Breast epithelium (tissue), 4 donors: ENCODE measurements at places on chromosomes 3 and 15. TPM values are rescaled to one million over a fixed set of nuclear protein-coding genes. Genes with fewer than 3 reads are reported as not detected.

DNA sequence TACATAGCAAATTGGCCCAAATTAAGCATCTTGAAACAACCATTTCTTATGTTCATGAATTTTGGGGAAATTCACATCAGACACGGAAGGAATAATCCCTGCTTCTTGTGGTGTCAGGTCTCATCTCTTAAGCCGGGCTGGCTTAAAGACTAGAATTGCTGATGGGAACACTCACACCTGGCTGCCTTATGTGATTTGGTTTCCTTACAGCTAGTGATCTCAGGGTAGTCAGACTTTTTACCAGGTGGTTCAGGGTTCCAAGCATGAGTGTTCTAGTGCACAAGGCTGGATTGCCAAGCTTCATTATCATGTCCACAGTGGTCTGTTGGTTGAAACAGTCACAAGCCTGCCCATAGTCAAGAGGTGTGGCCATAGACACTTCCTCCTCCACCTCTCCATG lies 20.3 kb upstream of the CCNL1 start:
- H3K36me3 ChIP-seq = no peaks in the 10 kb centered on the region
- H3K27me3 ChIP-seq = no peaks in the 10 kb centered on the region
- H3K27ac ChIP-seq = no peak overlapping the region
- no peak overlapping the region for H3K4me3 ChIP-seq

Gene GP5
- total RNA-seq = 0.16 TPM

GRCh38 chr3:149239357-149239936 lies 17.8 kb upstream of the CP start:
- DNase-seq = no peak
- H3K4me3 ChIP-seq = no peak overlapping the region
- H3K27ac ChIP-seq = no peak overlapping the region
- H3K4me1 ChIP-seq = no peaks in the 10 kb centered on the region

DNA sequence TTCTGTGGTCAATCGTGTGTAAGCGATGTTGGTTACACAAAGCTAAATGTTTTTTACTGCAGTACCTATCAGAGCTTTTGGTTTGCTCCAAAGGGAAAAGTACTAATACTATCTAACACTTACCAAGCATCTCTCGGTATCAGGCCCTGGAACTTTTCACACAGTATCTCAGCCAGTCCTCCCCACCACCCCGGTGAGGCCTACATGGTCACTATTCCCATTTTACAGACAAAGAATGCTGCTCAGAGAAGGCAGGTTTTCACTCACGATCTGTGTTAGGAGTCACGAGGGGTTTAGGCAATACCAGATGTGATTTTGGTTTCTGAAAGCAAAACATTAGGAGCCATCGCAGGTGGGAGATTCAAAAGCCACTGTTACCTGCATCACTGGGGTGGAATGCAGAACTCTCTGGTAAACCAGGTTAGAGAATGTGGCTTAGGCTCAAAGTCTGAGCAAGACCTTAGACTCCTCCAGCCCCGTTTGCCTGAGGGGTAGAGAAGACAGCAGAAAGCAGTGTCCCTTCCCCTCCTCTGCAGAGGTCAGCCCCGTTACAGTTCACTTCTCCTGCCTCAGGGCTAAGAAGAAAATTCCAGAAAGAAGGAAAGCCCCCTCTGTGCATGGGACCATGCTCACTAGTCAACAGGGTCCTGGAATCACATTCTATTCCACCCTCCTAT lies 57.2 kb downstream of the XXYLT1 start:
- H3K4me3 ChIP-seq = no peak overlapping the region
- no peak for DNase-seq
- H3K27ac ChIP-seq = no peak overlapping the region

- no peak overlapping the region for H3K4me3 ChIP-seq
- H3K36me3 ChIP-seq = no peaks in the 10 kb centered on the region
- H3K4me1 ChIP-seq = no peaks in the 10 kb centered on the region
- H3K27ac ChIP-seq = no peak overlapping the region
- H3K27me3 ChIP-seq = no peaks in the 10 kb centered on the region
Measured at GRCh38 chr3:21013566-21013965, 737.4 kb downstream of the ZNF385D start.

Gene FBLN2
- total RNA-seq = 43.5 TPM

DNA sequence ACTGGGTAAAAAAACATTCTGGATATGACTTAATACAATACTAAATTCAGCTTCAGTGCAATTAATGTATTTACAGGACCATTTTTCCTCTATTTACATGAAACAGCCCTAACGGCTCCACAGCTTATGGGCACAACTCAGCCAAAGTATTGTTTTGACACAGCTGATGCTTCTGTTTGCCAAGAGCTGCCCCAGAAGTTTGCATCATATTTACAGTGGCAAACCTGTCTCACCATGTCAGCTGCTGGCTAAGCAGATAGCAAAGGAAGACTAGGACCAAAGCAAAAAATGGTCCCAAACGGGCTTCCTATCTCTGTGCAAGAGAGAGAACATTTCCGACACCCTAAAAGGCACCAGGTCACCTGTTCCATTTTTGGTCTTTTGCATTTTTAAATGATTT lies 94.5 kb downstream of the ADAMTS9 start:
- H3K27me3 ChIP-seq = no peaks in the 10 kb centered on the region
- no peaks in the 10 kb centered on the region for H3K4me1 ChIP-seq
- H3K27ac ChIP-seq = no peak overlapping the region
- no peak overlapping the region for H3K4me3 ChIP-seq
- DNase-seq = no peak

- no peaks in the 10 kb centered on the region for H3K36me3 ChIP-seq
- no peak for DNase-seq
- H3K4me1 ChIP-seq = peaks cover 5% of the 10 kb centered on the region
- H3K27me3 ChIP-seq = no peaks in the 10 kb centered on the region
- no peak overlapping the region for H3K27ac ChIP-seq
Measured at GRCh38 chr15:70328679-70329115, 231.0 kb upstream of the TLE3 start.

DNA sequence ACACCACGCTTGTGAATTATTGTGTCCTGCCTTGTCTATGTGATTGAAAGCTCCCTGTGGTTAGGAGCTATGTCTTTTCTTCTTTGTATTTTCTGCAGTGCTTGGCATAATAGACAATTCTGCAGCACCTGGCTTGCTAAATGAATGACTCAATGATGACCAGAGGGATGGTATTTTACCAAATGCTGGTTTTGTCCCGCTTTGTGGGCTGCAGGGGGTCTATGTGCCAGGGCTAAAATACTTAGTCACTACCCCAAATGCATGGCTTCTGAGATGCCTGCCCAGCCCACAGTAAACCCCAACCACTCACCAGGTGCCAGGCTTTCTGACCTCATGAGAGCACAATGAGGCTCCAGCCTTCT lies 50.9 kb downstream of the BOC start:
- peak overlapping the region; percentile 93 for H3K27ac ChIP-seq
- DNase-seq = no peak
- no peaks in the 10 kb centered on the region for H3K4me1 ChIP-seq
- H3K27me3 ChIP-seq = no peaks in the 10 kb centered on the region
- no peaks in the 10 kb centered on the region for H3K36me3 ChIP-seq

GRCh38 chr3:52439426-52440248 lies 5.3 kb downstream of the SEMA3G start:
- H3K27ac ChIP-seq = no peak overlapping the region
- no peaks in the 10 kb centered on the region for H3K27me3 ChIP-seq
- H3K4me1 ChIP-seq = peaks cover 5% of the 10 kb centered on the region
- H3K36me3 ChIP-seq = no peaks in the 10 kb centered on the region

- H3K4me3 ChIP-seq = no peak overlapping the region
- H3K27me3 ChIP-seq = no peaks in the 10 kb centered on the region
- no peaks in the 10 kb centered on the region for H3K36me3 ChIP-seq
- peak overlapping the region; percentile 73 for H3K27ac ChIP-seq
Measured at GRCh38 chr3:149442851-149443544, 31.5 kb upstream of the TM4SF4 start.

Gene PLSCR2
- total RNA-seq = 0.73 TPM

DNA sequence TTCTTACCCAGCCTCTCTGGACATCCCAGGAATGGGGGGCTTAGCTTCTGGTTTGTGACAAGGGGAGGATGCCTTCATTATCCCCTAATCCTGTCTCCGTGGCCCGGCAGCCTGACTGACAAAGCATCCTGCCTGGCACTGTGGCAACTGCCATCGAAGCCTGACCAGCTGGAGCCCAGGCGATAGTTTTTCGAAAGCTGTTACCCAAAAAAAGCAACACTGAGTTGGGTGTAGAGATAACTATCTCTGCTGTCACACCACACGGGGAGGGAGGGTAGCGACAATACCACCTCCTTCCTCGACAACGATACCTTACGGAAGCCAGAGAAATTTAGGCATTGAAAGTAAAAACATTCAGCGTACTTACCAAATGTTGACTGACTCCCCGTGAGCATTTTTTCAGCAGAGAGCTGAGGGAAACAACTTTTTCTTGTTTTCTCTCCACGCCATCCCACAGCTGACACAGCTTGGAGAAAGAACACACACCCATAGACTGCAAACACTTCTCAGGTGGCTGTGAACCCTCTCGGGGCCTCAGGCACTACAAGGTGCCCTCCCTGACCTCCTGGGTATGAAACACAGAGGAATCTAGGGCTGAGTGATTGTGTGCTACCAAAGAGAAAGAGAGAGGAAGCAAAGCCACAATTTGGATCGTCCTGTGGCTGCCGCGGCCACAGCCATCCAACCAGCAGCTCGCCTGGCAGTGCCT lies 361.9 kb upstream of the ICE2 start:
- no peaks in the 10 kb centered on the region for H3K36me3 ChIP-seq
- no peak overlapping the region for H3K27ac ChIP-seq
- H3K27me3 ChIP-seq = no peaks in the 10 kb centered on the region
- no peak for DNase-seq

- no peak overlapping the region for H3K4me3 ChIP-seq
- no peaks in the 10 kb centered on the region for H3K4me1 ChIP-seq
- DNase-seq = no peak
- H3K36me3 ChIP-seq = no peaks in the 10 kb centered on the region
Measured at GRCh38 chr3:13041113-13041776, 32.0 kb downstream of the IQSEC1 start.

Gene GOLGA8T
- total RNA-seq = not detected

- H3K4me1 ChIP-seq = no peaks in the 10 kb centered on the region
- no peaks in the 10 kb centered on the region for H3K27me3 ChIP-seq
- H3K4me3 ChIP-seq = no peak overlapping the region
- H3K36me3 ChIP-seq = no peaks in the 10 kb centered on the region
- DNase-seq = no peak
Measured at GRCh38 chr15:99618941-99619411, 53.2 kb downstream of the MEF2A start.

DNA sequence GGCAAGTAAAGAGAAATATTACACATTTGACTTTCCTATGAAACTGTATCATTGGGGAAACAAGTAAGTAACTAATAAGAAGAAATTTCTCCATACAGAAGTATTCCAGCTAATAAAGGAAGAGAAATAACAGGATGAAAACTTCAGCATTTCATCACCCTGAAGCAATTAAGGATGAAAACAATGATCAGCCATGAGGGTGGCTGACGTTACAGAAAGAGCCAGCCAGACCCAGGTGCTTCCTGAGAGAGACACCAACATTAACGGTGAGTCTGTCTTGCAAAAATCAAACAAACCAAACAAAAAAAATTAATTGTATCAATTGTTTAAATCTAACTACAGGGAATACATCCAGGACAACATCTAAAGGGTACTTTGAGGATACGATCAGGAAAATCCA lies 190.0 kb downstream of the ARRDC4 start:
- H3K4me1 ChIP-seq = no peaks in the 10 kb centered on the region
- no peaks in the 10 kb centered on the region for H3K27me3 ChIP-seq
- H3K4me3 ChIP-seq = no peak overlapping the region
- no peaks in the 10 kb centered on the region for H3K36me3 ChIP-seq

- H3K36me3 ChIP-seq = no peaks in the 10 kb centered on the region
- no peaks in the 10 kb centered on the region for H3K27me3 ChIP-seq
- no peak overlapping the region for H3K27ac ChIP-seq
Measured at GRCh38 chr15:89130201-89130600, 41.9 kb downstream of the ABHD2 start.

GRCh38 chr3:121592856-121593702 lies at the start of gene FBXO40:
Gene FBXO40 (plus strand): TSS chr3:121593379. CDS start chr3:121620576, 27,197 bp downstream.
- H3K4me1 ChIP-seq = no peaks in the 10 kb centered on the region
- H3K27ac ChIP-seq = no peak within 1 kb of the TSS
- DNase-seq = no peak

DNA sequence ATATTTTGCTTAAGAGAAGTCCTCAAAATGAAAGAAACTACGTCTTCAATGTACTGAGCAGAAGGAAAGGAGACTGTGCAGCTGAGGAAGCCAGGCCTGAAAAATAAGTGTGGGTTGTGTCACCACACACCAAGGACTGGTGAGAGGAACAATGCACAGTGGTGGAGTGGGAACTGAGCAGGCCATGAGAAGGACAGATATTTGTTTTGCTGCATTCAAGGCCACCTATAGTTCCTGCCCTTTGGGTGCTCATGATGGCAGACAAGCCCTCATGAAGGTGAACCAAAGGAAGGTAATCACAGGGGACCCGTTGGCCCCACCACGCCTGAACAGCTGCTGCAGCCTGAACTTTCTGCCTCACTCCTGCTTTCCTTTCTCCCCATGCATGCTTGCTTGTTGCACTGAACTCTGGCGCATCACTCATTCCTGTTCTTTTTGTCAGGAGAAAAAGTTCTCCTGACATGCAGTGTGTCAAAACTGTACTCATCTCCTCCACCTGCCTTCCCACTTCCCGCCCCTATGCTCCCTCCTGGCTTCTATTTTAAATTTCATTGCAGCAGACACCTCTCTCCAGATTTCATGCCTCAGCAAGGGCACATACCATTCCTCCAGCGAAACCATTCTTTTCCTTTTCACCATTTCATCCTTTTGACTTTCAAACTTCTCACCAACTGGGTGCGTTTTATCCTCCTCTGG lies 2.2 kb upstream of the RNF7 start:
- H3K36me3 ChIP-seq = no peaks in the 10 kb centered on the region
- H3K27ac ChIP-seq = no peak overlapping the region
- no peaks in the 10 kb centered on the region for H3K27me3 ChIP-seq
- H3K4me3 ChIP-seq = no peak overlapping the region
- DNase-seq = no peak
- no peaks in the 10 kb centered on the region for H3K4me1 ChIP-seq

Gene THRB
- total RNA-seq = 29.8 TPM

DNA sequence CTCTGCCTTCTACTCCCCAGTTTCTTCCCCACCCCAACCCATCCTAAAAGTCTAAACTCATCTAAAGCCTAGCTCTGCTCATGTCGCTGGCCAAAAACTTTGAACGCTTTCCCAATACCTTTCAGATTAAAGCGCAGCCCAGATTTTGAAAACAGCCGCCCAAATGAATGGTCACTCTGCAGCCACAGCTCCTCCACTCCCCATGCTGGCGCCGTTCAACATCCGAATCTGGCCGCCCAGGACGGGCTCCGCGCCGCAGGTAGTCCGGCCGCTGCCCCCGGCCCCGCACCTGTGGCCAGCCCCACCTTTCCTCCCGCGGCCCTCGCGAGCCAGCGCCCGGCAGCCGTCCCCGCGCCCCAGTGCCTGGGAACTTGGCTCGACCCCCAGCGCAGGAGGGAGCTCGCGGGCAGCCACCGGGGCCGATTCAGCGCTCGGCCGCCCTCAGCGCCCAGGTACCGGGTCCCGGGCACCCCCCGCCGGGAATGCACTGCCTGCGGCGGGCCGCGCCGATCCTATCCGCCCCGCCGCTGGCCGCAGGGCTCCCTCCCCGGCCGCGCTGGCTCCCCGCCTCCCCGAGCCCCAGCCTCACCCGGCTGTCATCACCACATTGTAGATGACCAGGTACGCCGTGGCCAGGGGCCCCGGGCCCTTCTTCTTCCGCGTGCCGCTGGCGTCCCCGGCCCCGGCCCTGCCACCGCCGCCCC lies 417 bp downstream of the HACD2 start:
- H3K27me3 ChIP-seq = no peaks in the 10 kb centered on the region
- H3K36me3 ChIP-seq = no peaks in the 10 kb centered on the region
- H3K4me1 ChIP-seq = peaks cover 4% of the 10 kb centered on the region
- peak overlapping the region; percentile 93 for H3K27ac ChIP-seq

Gene SCAP
- 78.0 TPM for total RNA-seq
